ENCODE measurements at places on chromosomes 12 and 14.
A peak's percentile ranks its signal among the peaks of the same experiment; 100 is the strongest.

DNA sequence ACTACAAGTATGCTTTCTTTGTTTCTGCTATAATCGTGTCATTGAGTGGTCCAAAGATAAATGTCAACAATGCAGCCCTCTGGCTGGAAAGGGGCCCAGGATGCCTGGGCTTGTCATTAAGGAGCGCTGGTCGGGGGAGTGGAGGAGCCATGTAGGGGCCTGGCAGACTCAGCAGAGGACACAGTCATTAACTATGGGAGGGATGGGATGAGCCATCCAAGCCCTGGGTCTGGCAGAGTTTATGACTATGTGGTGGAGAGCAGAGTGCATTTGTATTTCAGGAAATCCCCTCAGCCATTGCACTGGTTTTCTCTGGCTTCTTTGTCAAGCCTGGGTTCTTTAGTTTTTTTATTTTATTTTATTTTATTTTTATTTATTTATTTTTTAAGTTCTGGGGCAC lies 243.1 kb downstream of the C12orf75 start:
- no peak for DNase-seq

DNA sequence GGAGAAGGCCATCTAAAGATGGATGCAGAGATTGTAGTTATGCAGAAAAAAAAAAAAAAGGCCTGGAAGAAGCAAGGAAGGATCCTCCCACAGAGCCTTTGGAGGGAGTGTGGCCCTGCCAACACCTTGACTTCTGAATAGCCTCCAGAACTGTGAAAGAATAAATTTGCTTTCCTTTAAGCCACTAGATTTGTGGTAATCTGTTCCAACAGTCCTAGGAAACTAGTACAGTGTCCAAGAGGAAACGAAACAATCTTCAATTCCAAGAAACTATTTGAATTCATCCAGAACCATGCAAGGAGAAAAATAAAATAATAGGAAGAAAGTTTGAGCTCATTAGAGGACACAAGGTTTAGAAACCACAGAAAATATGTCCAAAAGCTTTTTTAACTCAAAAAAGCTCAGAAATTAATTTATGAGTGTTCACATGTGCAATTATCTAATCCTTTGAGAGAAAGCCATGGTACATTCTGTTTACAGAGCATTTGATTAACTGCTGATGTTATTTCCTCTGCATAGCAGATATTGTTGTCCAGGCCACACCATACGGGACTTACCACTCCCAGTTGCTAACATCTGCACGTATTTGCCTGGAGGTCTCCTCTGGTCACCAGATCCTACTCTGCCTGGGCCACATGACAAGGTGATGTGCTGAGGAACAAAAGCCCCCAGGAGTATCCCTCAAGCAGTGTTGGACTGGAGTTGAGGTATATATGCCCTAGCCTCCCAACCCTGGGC lies 30.0 kb upstream of the STAB2 start:
- DNase-seq: no peak

GRCh38 chr12:75870878-75871277 lies 160.7 kb downstream of the PHLDA1 start:
- DNase-seq: no peak

DNA sequence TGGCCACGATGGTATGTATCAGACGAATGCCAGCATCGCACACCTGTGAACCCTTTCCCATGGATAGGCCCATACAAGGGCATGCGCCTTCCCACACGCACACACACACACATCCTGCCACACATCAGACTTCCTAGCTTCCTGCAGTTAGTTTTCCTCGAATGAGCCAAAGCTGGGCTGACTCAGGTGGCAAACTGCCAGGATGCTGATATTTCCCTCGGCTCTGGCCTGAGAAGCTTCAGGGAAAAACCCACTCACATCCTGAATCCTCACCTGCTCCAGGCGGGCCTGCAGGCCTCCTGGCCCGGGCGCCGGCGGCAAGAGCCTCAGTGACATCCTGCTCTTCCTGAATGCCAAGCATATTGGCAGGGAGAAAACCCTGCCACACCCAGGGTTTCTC lies 22.4 kb downstream of the CALM1 start:
- peak; percentile 63 for DNase-seq

DNA sequence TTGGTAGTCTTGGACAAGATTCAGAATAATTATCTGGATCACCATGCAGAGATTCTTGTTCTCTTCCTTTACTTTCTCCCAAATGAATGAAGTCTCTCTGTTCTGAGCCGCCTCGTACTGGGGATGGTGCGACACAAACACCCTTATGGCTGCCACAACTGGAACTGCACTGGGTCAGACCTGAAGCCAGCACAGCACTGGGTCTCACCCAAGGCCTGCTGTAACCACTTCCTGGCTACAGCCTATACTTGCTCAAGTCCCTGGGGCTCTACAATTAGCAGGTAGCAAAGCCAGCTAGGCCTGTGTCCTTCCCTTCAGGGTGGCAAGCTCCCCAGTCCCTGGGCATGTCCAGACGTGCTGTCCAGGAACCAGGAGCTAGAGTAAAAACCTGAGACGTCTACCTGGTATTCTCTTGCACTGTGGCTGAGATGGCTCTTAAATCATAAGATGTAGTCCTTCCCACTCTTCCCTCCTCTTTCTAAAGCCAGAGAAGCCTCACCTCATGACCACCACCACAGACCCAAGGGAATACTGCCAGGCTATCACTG lies 27.6 kb downstream of the IFNG start:
- no peak for DNase-seq

DNA sequence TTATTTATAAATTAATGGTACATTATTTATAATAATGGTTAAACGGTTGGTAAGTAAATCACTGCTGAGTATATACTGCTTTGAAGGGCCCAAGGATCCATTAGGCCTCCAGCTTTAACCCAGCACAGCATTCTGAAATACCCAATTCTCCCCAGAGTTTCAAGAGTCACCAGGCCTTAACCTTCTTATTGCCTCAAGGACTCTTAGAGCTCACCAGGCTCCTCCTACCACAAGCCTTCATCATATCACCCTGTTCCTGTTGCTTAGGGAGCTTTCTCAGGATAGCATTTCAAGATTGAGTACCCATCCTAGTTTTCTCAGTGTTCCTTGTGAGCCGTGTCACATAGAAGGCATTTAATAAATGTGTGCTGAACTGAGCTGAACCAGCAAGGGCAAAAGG lies 242.5 kb downstream of the FBXL14 start:
- DNase-seq: no peak

DNA sequence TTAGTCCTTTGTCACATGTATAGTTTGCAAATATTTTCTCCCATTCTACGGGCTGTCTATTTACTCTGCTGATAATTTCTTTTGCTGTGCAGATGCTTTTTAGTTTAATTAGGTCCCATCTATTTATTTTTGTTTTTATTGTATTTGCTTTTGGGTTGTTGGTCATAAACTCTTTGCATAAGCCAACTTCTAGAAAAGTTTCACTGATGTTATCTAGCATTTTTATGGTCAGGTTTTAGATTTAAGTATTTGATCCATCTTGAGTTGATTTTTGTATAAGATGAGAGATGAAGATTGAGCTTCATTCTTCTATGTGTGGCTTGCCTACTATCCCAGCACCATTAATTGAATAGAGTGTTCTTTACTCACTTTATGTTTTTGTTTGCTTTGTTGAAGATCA lies 1008.4 kb upstream of the ATXN7L3B start:
- no peak for DNase-seq

DNA sequence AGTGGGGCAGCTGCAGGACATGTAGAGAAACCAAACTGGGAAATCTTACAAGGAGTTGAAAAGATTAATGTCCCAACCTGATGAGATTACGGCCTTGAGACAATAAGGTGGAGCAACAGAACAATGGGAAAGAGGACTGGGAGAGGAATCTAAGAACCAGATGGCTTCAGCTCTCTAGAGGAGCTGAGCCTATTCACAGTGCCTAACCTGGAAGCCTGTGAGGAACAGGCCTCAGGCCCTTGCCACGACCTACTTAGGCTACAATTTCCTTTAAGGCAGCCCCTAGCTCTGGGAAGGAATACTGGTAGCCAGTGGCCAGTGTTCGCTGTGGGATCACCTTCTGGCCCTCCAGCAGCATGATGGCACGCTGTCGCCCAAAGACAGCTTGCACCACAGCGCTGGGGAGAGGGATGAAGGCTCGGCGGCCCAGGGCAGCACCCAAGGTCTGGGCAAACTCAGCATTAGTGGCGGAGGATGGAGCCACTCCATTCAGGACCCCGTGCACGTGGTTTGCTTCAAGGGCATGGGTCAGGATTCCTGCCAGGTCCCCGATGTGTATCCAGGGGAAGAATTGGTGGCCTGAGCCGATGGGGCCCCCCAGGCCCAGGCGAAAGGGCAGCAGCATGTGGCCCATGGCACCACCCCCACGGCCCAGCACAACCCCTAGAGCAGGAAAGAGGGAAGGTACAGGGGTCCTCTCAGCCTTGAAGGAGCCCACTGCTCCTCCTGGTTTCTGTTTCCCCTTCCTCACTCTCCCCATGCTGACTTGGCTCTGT lies 2.6 kb downstream of the SDR39U1 start:
- DNase-seq: no peak

DNA sequence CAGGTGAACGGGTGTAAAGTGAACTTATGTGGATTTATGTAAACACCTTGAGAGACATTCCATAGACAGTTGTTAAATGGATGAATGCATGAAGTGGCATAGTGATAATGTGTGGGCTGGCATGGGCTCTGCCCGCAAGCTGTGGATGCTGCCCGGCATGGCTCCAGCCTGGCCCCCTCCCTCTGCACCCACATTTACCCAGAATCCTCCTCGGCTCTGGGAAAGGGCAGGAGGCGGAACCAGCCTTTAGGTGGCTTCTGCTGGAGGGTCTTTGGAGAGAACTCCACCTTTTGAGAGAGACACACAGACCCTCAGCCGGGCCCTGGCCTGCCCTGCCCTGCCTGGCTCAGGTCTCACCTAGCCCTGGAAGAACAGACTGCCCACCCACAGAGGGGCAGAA lies 18.7 kb downstream of the RASAL1 start:
- DNase-seq: no peak

DNA sequence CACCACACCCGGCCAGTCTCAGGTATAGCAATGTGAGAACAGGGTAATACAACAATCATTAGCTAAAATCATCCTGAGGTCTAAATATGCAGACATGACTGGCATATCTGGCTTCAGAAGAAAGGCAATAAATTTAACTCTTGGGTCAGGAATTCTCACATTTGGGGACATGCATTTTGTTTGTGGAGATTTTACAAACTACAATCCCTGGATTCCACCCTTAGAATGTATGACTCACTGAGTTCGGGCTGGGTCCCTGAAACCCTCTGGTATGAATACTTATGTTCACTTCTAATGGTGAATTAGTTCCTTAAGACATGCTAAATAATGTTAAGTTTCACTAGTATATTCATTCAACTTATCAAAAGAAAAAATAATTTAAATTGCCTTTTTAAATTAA lies 98.9 kb upstream of the HMGA2 start:
- no peak for DNase-seq

DNA sequence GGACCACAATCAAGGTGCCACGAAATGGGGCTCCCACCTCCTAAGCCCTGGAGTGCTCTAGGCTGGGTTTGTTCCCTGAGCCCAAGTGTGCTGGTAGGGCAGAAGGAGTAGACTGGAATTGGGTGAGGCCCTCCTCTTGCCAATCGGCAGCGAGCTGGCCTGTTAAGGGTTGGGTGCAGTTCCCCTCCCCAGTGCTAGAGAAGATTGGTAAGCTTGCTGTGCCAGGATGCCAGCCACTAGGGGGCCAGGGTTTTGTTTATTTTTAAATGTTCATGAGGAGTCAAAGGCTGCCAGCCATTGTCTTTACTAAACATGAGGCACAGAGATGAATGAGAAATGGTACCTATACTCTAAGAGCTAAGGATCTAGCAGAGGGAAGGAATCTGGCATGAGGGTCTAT lies 79.7 kb downstream of the SPTB start:
- no peak for DNase-seq

Measured in eye (tissue), 1 donor.